ENCODE measurements at places on chromosomes 7 and 10.

DNA sequence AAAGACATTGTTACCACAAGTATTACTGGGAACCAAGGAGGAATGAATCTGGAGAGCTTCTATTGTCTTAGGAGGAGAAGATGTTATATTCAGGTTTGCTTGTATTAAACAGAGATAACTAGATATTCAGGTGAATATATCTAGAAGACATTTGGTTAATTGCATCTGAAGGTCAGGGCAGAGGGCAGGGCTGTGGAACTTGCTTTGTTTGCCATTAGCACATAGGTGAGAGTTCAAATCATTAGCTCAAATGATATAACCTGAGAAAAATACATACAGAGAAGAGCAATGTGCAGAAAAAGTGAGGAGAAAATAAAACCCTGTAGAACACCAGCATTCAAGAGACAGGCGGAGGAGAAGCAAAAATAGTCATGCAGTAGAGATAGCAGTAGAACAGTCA is 116.8 kb downstream of the DNAJB9 start:
- no peak for DNase-seq

GRCh38 chr7:46157404-46157803 is 236.3 kb upstream of the IGFBP3 start:
- DNase-seq, result no peak

GRCh38 chr10:14060320-14061070 is 270.2 kb downstream of the FRMD4A start:
- no peak for DNase-seq

DNA sequence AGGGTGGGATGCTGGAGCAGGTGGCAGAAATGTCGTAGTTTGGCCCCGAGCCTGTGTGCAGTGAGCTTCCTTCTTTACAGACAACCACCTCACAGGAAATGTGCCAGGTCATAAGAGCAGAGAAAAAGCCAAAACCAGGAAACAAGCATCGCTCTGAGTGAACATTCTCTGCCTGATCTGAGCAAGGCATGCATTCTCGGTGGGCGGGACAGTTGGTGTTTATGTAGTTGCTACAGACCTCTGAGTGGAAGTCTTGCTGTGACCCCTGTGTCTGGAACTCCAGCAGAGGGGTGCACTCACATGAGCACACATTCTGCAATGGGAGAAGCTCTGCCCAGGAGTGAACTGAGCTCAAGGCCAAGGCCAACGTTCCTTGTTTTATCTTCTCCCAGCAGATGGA is 230.1 kb downstream of the TCERG1L start:
- DNase-seq, result no peak

DNA sequence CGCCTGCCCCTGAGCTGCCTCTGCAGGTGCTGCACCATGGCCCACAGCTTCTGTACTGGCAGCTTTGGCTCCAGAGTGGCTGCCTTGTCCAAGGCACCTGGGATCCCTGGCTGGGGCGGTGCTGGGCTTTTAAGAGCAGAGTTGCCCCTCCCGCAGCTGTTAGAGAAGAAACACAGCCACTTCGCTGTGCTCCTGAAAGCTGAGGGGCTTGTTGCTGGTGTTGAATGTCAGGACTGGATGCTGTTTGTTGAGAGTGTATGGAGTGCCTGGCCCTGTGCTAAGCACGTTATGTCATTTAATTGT is 6.2 kb downstream of the FAM241B start:
- no peak for DNase-seq

GRCh38 chr7:31864646-31865045 is 177.6 kb downstream of the PPP1R17 start:
- DNase-seq, result no peak

DNA sequence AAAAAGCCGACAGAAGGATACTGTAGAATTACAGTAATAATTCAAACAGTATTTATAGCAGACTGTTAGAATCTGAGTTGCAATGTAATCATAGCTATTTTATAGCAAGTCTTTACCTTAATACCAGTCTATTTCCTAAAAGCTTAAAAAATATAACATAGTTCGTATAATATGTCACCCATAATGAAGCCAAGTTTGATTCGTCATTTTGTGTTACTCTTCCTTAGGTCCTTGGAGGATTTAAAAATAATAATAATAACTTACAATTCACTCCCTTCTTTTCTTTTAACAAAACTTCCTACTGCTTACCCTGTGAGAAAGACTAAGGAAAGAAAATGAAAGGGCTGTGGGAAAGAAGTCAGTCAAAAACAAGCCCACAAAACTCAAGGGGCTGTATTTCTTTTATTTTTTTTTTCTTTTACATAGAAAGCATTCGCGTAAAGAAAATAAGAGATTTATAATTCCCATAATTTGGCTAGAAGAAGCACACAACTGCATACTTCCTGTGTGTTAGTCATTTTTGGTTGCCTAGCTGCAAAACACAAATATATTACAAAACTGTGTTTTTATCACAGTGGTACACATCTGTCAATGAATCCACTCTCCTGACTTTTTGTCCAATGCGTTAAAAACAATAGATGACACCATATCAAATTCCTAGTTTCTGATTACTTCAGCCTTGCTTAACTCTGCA is 187.2 kb upstream of the CELF2 start:
- no peak for DNase-seq

DNA sequence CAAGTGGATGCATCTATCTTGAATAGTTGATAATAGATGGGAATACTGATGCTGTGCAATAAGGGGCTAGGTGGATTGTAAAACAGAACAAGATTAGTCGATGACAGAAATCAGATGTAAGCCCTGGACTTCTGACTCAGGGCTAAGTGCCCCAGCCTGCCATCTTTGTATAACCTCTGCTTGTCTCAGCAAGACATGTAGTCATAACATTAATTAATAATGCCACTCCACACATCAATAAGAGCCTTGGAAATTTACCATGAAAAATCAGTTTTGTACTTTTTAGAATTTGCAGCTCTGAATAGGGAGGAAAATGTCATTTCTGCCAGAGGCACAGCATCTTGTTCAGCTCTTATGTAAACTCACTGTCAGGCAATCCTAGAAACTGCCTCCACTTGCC is 529.1 kb downstream of the PHTF2 start:
- no peak for DNase-seq

- DNase-seq, result no peak
Observed at GRCh38 chr7:39493934-39494333, 72.3 kb upstream of the YAE1 start.

- no peak for DNase-seq
Observed at GRCh38 chr10:127426746-127427145, 122.4 kb upstream of the NPS start.

- DNase-seq, result no peak
Observed at GRCh38 chr7:130127821-130128317, 57.5 kb downstream of the KLHDC10 start.

DNA sequence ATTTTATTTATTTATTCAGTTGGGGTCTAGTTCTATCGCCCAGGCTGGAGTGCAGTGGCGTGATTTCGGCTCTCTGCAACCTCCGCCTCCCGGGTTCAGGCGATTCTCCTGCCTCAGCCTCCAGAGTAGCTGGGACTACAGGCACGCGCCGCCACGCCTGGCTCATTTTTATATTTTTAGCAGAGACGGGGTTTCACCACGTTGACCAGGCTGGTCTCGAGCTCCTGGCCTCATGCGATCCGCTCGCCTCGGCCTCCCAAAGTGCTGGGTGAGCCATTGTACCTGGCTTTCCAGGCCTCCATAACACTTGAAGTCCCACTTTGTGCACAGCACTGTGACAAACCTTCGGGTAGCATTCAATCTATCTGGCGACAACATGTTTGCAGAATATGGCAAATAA is 1.0 kb upstream of the DCLRE1C start:
- DNase-seq, result no peak

DNA sequence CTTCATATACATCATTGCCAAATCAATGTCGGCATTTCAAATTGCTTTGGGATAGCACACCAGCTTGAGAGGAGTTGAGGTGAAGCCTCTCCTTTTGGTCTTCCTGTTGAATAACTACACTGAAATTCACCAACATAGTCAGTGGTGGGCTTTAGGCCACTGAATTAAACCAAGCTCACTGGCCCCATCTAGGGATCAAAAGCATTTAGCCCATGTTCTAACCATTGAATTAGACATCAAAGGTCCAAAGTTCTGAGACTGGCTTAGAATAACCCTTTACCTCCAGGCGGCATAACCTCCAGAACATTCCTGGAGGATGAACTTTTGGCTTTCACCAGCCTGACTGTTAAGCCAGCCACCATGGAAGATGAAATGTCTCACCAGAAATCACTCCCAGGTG is 54.6 kb downstream of the BPGM start:
- DNase-seq, result no peak

DNA sequence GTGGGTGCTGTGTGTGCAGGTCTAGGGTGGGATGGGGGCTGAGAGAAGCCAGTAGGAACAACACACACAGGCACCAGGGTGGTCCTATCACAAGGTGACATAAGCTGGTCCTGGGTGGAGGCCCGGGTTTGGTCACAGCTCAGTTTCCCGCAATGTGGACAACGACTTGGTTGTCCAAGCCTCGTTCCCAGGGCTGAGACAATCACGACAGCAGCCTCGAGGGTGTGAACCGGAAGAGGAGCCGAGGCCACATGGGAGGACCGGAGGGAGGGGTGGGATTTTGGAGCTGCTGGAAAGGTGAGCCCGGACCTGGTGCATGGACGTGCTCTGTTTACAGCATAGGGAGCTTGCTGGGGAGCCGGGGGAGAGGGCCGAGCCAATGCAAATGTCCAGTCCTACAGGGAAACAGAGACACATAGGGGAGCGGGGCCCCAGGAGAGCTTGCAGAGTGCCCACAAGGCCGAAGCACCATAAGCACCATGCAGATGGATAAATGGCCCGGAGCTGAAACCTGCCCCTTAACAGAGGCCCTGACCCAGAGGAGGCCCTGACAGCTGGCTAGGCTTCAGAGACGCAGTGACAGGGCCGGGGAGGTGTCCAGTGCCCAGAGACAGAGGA is 92.8 kb downstream of the PRKAG2 start:
- no peak for DNase-seq

GRCh38 chr7:114589436-114589835 is 174.8 kb downstream of the FOXP2 start:
- no peak for DNase-seq

DNA sequence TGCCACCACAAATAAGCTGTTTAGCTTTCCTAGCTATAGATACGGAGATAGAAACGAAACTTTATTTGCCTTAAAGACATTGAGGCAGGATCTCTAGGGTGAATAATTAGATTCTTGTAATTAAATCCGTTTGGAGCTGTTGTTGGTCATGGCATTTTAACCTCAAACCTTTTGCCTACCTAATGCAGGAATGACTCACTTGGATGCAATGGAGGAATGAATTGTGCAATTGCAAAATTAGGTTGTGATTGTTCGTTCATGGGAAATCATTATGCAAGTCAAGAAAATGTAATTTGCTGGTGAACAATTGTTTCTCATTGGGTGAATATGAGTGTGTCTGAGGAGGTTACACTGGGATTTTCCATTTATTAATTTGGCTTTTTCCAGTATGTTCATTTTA is 703.5 kb downstream of the GATA3 start:
- DNase-seq, result no peak

DNA sequence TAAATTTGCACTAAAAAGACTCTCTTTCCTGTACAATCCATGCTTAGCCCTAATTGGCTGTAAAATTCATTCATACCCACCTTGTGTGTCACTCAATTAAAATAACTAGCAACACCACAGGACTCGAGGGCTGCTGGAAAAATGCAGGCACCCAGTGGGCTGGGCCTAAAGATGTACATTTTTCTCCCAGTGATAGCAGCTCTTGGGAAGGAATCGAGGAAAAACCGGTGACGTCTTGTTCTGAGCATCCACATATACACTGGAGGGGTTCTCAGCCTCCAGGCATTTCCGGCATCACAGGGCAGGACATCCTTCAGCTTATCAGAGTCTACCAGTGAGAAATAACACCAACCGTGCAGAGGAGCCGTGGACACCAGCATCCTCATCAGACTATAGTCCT is 85.8 kb upstream of the PITRM1 start:
- no peak for DNase-seq

GRCh38 chr7:17139081-17139480 is 159.4 kb upstream of the AHR start:
- DNase-seq, result no peak

DNA sequence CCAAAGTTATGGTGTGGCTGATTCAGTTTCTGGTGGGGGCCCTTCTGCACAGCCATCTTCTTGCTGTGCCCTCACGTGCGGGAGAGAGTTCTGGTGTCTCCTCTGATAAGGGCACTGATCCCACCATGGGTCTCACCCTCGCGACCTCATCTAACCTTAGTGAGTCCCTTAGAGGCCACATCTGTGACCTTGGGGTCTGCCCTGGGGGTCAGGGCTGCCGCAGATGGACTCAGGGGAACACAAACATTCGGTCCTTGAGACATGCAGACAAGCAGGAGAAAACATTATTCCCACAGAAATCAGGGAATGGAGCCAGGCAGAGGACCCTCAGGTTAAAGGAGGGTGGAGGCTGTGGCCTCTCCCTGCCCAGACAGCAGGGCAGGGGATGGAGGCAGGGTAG is 177.9 kb downstream of the DNAJB6 start:
- no peak for DNase-seq

GRCh38 chr10:59173414-59173813 is 3.0 kb upstream of the PHYHIPL start:
- no peak for DNase-seq

All from activated T-helper 1 cell treated with Interleukin-2 at 50 U/mL for 16 hours (primary cell).